ENCODE measurements at places on chromosomes 4 and X.

DNA sequence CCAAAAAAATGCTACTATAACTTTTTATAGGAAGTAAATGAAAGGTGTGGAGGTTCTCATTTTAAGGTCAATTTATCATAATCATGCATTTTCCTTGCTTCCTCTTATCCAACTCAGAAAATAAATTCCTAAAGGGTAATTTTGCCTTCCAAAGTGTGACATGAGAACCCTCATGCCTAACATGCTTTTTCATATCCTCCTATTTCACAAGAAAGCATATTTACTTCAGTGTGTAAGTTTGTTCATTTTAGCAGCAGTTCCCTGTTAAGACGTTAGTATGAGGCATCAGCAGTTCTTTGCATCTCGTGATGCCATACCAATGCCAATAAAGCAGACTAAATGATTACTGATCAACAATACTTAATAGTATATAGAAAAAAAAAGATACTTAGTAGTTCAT is 18.4 kb downstream of the WDFY3 start:
- no peak for DNase-seq

- DNase-seq: peak; percentile 13
Observed at GRCh38 chr4:5881340-5881739, 11.5 kb downstream of the CRMP1 start.

DNA sequence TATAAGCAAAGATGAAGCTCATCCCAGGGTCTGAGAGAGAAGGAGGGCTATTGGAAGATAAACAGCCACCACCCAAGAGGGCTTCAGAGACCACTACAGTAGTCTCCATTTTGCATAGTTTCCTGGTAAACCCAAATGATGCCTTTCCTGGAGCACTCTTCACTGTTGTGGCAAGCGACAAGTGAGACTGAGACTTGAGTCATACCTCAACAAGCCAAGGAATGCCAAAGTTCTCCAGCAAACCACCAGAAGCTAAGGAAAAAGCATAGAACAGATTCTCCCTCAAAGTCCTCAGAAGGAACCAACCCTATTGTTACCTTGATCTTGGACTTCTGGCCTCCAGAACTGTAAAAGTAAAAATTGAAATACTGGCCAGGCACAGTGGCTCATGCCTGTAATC is 65.9 kb downstream of the LARP7 start:
- no peak for DNase-seq

DNA sequence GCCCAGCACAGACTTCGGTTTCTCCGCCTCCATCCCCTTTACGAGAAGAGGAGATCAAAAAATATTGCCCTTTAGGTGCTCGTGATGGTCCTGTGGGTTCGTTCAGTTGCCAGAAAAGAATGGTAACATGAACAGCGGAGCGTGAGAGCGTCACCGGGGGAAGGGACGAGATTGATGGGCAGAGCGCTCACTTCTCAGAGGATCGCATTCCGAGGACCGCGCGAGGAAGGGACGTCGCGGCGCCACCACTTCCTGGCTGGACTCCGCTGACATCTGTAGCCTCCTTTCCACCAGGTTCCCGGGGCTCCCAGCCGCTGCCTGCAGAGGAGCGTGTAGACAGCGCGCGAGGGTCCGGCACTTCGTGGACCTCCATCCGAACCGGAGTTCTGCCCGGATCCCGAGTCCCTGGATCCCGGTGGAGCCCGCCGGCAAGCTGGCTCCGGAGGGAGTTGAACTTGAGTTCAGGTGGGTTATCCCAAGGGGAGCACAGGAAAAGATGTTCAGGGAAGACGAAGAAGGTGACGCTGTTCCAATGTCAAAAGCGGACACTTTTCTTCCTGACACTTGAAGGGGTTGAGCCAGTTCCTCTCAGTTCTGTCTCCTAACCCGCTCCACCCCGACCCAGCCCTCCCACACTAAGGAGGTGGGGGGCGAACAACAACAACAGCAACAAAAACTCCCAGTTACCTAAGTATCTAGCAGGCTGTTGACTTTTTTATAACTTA is 484 bp downstream of the GALNTL6 start:
- no peak for DNase-seq

GRCh38 chr4:158496030-158496741 is 25.5 kb upstream of the RXFP1 start:
- no peak for DNase-seq

GRCh38 chrX:24306440-24306839 is 7.4 kb downstream of the SUPT20HL2 start:
- no peak for DNase-seq

DNA sequence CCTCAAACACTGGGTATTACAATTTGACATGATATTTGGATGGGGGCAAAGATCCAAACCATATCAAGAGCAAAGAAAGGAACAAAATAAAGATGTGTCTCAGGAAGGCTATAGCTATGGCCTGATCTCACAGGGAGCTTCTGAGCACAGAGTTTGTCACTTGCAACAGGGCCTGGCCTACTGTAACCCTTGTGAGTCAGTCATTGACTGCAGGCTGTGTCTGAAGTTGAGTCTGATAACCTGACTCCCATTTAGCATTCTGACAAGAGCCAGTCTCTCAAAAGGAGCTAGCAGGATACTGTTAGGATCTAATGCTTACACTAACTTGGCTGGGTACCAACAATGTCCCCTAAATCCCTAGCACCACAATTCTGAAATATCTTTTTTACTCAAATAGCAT is 612.5 kb upstream of the TECRL start:
- DNase-seq: peak; percentile 11

Measured in umbilical cord (tissue), 2 donors.